Retina (tissue), 1 donor: ENCODE measurements at places on chromosomes 16 and 17.

GRCh38 chr16:8928467-8928957 is 35.2 kb downstream of the USP7 start:
- DNase-seq, result no peak

DNA sequence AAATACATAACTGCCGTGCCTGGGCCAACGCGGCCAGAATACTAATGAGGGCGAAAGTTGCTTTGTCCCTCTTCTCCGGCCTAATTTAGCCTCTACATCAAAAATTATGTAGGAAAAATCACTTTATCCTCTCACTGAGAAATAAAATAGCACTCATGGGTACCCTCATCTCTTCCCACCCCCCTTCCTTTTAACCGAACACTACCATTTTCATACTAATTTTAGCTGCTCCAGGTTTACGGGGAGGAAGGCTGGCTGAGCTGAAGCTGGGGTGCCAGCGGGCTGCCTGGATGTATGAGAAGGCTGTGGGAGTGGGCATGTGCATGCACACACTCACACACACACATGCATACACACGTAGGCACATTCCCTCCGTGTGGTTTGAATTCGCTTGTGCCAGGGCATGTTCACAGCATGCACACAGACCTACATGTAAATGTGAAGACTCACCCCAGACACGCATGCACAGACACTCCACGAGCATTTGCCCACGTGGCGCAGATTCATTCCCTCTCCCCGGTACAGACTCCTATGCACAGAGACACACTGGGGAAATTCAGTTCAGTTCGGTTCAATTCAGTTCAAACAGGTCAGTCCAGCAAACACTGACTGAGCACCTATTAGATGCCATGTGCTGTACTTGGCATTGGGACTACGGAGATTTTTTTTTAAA is 145.1 kb downstream of the MRM1 start:
- no peak for DNase-seq

GRCh38 chr17:69602972-69603371 is 188.5 kb downstream of the MAP2K6 start:
- DNase-seq, result no peak

DNA sequence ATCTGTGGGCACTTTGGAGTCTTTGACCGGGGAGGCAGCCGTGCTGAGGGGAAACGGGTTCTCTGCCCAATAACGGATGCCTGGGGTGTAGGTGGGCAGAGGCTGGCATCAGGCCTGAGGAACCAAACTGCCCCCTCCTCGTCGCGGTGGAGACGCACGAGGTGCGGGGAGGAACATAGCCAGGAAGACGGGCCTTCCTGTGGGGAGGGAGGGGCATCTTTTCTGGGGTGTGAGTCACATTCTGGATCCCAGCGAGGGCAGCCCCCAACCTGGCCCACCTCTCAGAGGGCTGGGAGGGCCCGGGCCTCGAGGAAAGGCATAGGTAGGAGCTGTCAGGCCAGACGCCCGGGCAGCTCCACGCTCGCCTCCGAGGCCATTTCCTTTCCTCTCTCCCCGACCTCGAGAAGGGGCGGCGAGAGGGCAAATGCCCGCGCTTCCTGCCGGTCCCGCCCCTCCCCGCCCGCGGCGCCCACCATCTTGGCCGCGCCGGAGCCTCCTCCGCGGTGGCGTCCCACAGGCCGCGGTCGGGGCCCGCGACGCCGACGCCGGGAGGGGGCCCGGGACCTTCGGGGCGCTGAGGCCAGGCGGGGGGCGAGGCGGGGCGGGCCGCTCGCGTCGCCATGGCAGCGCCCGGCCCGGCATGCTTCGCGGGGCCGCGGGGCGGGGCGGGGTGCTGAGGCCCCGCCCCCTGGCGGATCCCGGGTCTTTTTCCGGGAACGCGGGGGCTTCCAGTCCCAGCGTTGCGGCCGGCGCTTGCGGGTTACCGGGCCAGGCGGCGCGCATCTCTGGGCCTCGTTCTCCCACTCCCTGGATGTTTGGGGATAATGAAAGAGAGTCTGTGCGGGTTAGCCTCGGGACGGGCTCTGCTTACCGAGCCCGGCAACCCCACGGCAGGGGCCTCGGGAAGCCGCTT is 13.2 kb downstream of the RAI1 start:
- peak; percentile 77 for DNase-seq

- peak; percentile 39 for DNase-seq
These were observed 5.1 kb upstream of the KLHL36 start for GRCh38 chr16:84643180-84643583.

- peak; percentile 53 for DNase-seq
These were observed 328 bp downstream of the LLGL1 start for GRCh38 chr17:18225642-18226283.

DNA sequence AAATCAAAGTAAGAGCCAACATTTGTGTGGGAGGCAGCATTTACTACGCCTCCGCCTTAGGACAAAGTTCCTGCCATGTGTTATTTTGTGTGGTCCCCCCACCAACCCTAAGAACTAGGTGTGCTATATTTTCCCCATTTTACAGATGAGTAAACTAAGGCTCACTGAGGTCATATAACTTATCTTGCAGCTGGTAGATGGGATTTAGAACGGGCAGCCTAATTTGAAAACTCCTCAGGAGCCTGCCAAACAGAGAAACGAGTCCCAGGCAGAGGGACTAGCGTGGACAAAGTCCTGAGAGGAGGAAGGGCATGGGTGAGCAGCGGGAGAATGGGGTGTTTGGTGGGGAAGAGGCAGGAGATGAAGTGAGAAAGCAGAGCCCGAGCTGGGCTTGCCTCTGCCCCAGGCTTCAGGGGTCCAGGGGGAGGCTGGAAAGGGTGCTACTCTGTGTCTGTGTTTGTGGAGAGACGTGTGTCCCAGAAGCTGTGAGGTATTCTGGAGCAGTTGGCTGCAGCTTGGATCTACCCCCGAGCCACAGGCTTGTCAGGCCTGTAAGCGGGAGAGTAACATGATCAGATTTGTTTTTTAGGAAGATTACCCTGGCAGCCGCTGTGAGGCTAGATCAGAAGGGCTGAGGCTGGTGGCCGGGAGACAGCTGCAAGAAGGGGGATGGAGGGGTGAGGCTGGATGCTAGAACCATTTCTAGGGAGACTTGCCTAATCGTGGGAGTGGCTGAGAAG is 5.0 kb downstream of the MLLT6 start:
- DNase-seq, result no peak

GRCh38 chr16:62717026-62717425 is 680.8 kb upstream of the CDH8 start:
- no peak for DNase-seq

GRCh38 chr17:80774146-80774545 is 217.5 kb upstream of the CHMP6 start:
- no peak for DNase-seq

- no peak for DNase-seq
These were observed 5.2 kb upstream of the SPATA2L start for GRCh38 chr16:89706518-89707260.

- DNase-seq, result peak; percentile 98
These were observed 959 bp upstream of the ANKRD13B start for GRCh38 chr17:29591737-29592608.

DNA sequence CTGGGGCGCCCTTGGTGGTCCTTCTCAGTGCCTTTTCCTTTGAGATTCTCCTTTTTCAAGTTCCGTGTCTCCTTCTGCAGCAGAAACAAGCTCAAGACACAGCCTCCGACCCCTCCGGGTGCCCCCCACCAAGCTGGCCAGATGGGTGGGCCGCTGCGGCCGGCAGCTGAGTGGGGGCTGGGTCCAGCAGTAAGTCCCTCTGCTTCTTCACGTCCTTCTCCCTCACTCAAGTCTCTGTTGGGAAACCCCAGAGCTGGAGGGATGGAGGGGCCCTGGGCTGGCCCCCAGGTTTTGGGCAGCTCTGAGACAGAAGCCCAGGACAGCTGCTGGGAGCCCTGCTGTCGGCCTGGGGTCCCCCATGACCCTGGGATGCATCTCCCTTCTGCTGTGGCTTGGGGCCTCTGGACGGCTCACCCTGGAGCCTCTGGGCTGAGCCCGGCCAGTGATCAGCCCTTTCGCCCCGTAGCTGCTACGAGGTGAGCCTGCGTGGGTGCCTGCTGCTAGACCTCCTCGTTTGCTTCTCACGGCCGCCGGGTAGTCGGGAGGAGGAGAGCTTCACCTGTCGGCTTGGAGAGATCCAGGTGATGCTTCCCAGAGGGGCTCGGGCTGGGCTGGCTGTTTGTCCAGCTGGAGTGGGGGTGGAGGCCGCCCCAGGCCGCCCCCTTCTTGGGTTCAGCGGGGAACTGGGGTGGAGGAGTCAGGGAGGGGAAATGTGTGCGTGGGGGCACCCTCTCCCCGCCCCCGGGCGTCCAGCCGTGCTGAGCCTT is 10.7 kb downstream of the ENGASE start:
- no peak for DNase-seq

DNA sequence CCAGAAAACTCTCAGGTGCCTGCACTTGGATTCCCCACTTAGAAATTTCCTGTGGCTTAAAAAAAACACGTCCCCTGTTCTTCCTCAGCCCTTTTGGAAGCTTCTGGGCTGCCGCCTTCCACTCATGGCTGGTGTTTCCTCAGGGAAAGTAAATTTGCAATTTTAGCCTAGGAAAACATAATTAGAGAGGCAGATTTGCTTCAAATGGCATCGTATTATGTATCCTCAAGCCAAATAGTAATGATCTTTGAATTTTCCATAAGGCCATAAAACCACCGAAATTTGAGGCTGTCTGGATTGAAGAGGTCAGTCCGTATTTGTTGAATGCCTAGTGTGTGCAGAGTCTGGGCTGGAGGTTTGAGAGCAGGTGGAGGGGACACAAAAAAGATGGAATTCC is 17.7 kb downstream of the MGAT5B start:
- no peak for DNase-seq

DNA sequence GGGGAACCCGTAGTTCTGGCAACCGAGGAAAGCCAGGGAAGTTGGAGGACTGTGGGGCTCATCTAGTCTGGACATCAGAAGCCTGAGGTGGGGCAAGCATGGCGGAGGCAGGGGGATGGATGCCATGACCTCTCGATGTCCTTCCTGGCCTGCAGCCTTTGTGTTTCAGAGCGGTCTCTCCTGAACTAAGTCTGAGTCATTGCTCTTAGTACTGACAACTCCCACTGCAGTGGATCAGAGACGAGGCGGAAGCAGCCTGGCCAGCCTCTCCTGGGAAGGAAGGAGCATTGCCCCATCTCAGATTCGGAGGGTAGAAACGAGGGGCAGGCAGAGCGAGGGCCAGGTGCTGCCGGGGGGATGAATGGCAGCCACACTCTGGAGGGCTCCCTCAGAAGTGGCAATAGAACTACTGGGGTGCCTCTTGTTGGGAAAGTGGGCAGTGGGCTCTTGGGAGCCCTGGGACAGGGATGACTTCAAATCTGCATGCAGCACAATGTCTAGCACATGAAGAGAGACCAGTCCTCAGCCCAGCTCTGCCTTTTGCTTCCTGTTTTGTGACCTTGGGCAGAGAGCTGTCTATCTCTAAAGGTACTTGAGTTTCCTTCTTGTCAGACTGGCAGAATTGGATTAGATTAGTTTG is 3.6 kb upstream of the STAC2 start:
- DNase-seq, result no peak

DNA sequence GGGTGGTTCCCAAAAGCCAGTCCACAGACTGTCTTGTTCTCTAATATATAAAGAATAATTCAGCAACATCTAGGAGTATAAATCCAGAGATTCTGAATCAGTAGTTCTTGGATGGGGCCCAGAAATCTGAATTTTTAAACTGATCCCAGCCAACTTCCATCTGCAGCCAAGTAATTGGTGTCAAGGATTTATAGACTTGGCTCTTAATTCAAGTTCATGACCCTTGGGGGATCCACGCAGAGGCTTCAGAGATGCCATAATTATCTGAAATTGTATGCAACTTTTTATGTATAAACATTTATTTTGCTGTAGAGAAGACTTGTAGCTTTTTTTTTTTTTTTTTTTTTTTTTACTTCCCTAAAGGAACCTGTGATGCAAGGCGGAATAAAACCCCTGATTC is 60.6 kb downstream of the HLF start:
- DNase-seq, result no peak

- DNase-seq, result no peak
These were observed 19.9 kb downstream of the GFOD2 start for GRCh38 chr16:67699265-67699664.

GRCh38 chr17:41008811-41009210 is at the start of gene KRTAP3-1:
Gene KRTAP3-1 (minus strand): TSS chr17:41009128. CDS start chr17:41009074, 54 bp downstream.
- no peak for DNase-seq

GRCh38 chr16:85454171-85454872 is 158.8 kb upstream of the GSE1 start:
- DNase-seq, result no peak

DNA sequence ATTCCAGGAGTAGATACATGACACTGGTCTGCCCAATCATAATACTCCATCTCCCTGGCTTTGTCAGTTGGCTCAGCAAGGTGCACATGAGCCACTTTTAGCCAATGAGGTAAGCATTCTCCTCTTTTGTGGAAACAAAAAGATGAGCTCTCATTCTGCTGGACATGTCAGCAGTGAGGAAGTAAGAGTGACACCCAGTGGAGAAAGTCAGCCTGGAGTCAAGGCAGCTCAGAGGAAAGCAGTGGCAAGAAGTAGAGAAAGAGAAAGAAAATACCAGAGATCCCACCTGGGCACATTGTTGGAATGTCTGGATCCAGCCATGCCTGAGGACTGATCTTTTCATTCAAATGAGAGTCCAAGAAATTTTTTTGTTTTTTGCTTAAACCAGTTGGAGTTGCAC is 496.9 kb upstream of the C16orf82 start:
- peak; percentile 29 for DNase-seq

DNA sequence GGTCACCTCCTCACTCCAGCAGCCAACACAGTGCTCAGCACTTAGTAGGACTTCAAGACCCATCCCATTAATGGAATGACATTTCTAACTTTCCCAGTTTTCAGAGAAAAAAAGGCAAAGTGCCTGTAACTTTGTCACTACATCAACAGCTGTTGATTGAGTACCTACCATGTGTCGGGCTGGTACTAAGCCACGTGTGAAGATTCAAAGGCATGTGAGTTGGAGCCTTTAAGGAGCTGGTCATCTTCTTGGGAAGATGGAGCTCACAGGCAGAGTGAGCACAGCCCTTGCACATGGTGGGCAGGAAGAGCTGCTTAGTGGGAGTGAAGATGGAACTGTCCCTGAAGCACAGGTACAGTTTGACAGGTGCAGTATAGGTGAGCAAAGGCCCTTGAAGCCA is 88.6 kb downstream of the GNAO1 start:
- DNase-seq, result no peak

GRCh38 chr17:33936764-33937163 is 318.3 kb upstream of the CCL2 start:
- no peak for DNase-seq
